ENCODE measurements at places on chromosomes 5 and 9.

DNA sequence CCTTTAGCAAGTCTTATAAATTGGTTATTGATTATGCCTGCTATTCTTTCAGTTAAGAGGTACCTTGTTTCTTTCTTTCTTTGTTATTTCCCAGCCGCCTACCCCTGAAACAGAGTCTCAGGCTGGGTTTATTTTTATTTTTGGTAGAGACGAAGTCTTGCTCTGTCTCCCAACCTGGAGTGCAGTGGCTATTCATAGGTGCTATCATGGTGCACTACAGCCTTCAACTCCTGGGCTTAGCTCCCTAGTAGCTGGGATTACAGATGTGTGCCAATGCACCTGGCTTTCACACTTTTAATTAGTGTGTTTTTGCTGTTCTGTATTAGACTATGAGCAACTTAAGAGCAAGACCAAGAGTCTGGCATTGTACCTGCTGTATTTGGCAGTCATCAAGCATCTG lies 14.2 kb downstream of the MAML1 start:
- no peak for DNase-seq

GRCh38 chr9:36127652-36128244 lies 8.8 kb upstream of the GLIPR2 start:
- no peak for DNase-seq

- no peak for DNase-seq
These were observed 103.3 kb downstream of the SREK1 start for GRCh38 chr5:66247176-66247960.

- DNase-seq: no peak
These were observed 134.4 kb downstream of the ERCC6L2 start for GRCh38 chr9:96009690-96010472.

DNA sequence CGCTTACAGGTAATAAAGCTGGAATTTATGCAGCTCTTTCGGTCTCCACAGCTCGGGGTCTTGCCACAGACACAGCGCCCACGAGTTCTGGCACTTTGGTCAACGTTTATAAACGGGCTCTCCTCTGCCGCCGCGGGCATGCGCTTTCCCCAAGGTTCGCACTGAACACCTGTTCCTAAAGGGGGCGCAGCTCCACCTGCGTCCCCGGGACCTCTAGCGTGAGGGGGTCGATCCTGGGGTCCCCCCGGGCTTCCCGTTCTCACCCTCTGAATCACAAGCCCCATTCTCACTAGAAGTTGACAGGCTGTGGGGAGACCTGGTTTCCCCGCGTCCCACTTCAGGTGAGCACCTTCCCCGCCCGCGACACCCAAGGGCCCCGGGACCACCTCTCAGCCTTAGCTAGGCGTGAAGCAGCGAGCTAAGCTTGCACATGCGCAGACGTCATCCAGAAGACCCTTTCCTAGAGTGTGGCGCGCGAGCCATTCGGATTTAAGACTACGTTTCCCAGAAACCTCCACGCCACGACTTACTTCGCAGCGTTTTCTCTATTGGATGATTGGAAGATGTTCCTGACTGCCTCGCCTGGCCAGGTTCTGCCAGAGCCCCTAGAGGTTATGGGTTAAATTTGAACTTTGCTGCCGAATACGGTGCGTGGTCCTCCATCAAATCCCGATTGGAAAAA lies 21.3 kb upstream of the ZNF782 start:
- DNase-seq: no peak

DNA sequence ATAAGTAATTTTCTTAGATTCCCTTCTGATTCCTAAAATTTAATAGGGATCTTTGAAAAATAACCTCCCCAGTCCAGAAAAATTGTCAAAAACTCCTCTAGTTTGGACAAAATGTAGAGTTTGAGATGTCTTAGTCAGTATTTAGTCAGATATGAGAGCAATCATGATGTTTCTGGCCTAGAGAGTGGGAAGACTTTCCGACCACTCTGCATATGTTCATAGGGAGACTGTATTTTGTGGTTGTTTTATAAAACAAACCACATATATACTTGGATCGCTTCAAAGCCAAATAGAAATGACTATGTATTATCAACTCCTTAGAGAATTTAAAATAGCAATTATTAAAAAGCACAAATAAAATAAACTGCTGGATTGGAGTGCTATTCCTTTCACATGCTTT lies 15.8 kb downstream of the ZFAND5 start:
- DNase-seq: no peak

DNA sequence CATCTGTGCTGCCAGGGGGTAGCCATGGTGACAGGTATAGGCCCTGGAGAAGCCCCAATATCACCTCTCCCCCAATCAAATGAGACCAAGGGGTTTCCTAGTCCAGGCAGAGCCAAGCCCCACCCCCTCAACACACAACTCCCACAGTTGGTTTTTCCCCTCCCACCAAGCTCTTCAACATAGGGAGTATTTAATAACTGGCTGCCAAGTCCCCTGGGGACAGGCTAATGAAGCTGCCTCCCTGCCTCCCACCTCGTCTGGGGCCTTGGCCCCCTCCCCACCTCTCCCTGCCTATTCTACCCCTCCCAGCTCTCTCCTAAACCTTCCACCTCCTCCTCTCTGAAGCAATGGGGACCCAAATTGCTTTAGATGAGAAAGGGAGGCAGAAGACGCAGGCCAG lies 23.4 kb downstream of the CPLX2 start:
- no peak for DNase-seq

DNA sequence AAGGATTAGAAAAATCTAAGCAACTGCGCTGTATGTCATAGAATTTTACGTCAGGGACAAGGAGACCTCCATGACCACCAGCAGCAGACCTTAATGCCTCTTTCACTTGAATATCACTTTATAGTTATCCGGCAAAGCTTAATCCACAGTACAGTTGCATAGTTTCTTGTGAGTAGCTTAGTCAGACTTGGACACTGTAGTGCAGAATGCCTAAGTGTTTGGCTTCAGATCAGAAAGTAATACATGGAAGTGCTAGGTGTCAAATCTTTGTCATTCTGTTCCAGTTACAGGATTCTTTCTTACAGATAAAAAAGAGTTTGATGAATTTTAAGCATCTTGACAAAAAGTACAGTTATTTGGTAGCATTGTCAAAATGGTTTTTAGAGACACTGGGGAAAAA lies 239.9 kb upstream of the PAPPA start:
- no peak for DNase-seq

- DNase-seq: no peak
These were observed 799.9 kb downstream of the CDH12 start for GRCh38 chr5:22053195-22053594.

DNA sequence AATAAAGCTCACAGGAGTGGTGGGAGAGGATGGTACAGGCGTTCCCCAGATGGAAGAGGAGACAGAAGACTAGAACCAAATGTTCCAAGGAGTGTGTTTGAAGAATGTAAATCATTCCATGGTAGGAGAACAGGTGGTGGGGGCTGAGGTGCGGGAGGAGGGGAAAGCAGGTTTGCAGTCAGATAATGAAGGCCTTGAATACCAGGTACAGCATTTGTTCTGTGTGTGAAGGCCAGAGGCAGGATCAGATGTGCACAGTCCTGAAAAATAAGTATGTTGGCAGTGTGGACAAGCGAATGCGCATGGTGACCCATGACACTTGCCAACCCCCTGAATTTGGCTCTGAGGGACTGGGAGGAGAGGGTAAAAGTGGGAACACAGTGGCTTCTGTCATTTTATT lies 59.9 kb upstream of the ALDH1B1 start:
- no peak for DNase-seq

DNA sequence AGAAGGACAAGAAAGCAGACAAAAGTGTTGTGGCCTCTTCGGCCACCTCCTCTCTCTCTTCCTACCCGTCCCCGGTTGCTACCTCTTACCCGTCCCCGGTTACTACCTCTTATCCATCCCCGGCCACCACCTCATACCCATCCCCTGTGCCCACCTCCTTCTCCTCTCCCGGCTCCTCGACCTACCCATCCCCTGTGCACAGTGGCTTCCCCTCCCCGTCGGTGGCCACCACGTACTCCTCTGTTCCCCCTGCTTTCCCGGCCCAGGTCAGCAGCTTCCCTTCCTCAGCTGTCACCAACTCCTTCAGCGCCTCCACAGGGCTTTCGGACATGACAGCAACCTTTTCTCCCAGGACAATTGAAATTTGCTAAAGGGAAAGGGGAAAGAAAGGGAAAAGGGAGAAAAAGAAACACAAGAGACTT lies 2.4 kb downstream of the EGR1 start:
- peak; percentile 57 for DNase-seq

DNA sequence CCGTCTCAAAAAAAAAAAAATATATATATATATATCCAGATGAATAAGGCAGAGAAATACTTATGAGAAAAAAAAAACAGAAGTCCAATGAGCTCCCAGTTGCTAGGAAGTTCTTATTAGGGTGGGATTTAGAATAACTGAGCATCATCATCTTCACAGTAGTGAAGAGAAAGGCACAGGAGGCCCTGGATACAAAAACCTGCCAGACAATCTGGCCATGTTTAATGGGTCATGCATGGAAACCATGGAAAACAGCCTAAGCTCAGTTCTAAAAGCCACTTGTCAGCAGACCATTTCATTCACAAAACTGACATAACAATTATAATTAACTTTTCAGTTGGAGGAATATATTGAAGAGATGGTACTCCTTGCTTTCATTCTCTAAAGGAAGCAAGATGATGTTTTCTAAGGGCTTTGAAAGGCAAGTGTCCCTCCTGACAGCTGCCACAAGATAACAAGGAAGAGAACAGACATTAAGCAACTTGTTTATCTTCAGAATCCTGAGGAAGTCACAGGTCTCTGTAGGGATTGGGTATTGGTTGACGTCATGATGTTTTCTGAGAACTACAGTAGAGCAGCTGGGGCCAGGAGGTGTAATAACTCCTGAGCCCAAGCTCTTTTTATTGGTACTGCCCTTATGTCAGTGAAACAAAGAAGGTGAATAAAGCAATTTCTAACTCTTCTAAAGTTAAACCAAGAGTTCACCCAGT lies 463.1 kb downstream of the DMAC1 start:
- DNase-seq: no peak

- no peak for DNase-seq
These were observed 187.6 kb downstream of the COMMD10 start for GRCh38 chr5:116272281-116272941.

- no peak for DNase-seq
These were observed 14.0 kb downstream of the NFX1 start for GRCh38 chr9:33304362-33304761.

Data from stimulated activated CD4-positive, alpha-beta T cell treated with anti-CD3 and anti-CD28 coated beads, Interleukin-1b, Interleukin-23, amount 100 ng/mL, for 1 hour (primary cell).